ENCODE measurements at places on chromosomes 5 and 9.

GRCh38 chr9:106753155-106753671, 109.8 kb upstream of the ZNF462 start:
- DNase-seq = no peak

- no peak for DNase-seq
Observed at GRCh38 chr9:96660692-96661248, 5.7 kb upstream of the PRXL2C start.

DNA sequence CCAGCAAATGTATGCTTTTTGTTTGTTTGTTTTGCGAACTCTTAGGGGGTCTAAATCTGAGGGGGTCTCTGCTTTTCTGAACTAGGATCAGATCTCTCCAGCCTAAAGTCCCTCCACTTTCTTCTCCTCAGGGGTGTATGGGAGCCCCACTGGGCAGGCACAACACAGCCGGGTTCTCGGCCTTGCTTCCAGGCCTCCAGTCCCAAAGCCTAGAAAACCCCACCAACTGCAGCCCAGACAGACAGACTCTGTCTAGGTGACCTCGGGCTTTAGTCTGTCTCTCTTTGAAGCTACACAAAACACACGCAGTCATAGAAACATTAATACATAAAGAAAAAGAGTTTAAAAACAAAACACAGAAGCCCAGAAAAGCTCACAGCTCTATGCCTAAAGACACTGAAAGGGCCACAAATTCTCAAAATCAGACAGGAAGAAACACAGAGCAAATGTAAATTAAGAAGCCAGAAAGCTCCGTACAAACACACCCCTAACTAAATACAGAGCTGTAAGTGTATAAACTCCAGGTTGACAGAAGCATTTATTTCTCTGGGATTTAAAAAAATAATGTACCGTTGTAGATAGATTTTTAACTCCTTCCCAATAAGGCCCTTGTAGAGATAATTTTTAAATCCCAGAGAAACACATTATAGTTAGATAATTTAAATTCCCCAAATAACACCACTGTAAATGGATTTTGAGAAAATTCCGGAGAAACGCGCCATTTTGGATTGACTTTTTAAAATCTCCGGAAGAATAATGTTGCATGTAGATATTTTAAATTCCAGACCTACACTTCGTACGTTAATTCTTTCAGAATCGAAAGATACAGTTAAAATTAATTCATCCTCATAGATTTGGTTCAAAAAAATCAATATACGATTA, 2.0 kb downstream of the PITX1 start:
- DNase-seq = no peak

DNA sequence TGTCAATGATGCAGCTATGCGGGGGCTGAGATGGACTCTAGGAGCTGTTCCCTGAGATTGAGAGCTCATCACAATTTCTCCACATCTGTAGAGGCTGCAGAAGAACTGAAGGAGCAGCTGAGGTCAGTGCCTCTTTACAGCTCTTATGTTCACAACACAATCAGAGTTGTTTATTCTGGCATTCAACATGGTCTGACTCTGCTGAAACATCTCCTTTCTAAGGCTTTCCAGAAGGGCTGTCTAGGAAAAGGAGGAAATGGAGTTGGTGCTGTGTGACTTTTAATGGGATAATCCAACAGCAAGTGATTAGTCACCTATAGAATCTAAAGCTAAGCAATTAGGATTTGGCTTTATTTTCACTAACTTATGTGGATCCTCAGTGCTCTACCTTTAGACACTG, 6.0 kb downstream of the POU5F2 start:
- DNase-seq = no peak

- DNase-seq = no peak
Observed at GRCh38 chr5:174491265-174491664, 233.1 kb upstream of the MSX2 start.

DNA sequence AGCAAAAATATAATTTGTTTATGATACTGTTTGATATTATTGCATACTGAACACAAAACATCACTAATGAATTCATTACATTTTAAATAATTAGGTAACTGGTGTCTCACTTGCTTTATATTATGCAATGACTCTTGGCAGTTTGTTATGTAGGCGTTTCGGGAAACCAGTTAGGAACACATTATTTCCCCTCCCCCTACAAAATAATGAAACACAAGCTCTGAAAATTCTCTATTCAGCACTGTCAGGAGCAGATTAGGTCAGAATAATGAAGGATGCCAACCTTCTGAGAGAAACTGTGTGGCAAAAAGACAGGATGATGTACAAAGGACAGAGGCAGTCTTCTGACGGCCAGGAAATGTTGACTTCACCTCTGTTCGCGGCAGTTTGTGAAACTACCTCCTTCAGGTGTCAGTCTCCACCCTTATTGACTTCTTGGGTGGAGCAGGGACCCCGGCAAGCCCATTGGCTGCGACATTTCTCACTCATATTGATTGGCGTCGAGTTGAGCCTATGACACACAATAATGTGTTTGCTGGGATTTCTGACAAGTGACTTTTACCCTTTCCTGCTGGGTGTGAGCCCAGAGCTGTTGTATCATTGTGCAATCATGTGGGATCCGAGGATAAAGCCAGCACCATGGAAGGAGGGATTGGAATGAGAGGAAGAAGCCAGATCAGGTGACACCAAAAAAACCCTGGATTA, 33.9 kb downstream of the SH3PXD2B start:
- no peak for DNase-seq

DNA sequence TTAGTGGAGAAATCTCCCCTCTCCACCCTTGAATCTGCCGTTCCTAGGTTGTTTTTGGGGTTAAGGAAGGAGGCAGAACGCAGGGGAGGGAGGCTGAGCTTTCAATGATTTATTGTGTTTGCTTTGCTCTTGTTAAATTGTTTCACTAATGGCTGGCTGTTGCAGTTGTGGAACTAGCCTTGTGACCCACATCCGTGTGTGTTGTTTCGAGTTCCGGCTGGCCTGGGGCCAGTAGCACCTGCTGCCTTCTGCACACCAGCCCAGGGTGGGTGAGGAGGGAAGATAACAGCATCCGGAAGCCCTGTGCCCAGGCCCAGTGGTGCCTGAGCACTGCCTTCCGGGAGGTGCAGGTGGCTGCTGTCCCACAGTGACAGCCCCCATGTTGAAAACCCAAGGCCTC, 3.6 kb downstream of the ERGIC1 start:
- peak; percentile 32 for DNase-seq

Measured in stimulated activated CD8-positive, alpha-beta memory T cell treated with anti-CD3 and anti-CD28 coated beads, Interleukin-7, amount 100 ng/mL, for 4 hours (primary cell).